Kidney epithelial cell (primary cell): ENCODE measurements at places on chromosomes 1 and 21.

- DNase-seq = no peak
These were observed 10.5 kb upstream of the C1orf21 start for GRCh38 chr1:184376369-184376768.

GRCh38 chr1:159771127-159771895 lies 9.5 kb upstream of the DUSP23 start:
- DNase-seq = no peak

GRCh38 chr1:201444792-201445191 lies 23.3 kb upstream of the TNNI1 start:
- no peak for DNase-seq

- peak; percentile 67 for DNase-seq
These were observed 7.1 kb downstream of the FNDC7 start for GRCh38 chr1:108719656-108720435.

DNA sequence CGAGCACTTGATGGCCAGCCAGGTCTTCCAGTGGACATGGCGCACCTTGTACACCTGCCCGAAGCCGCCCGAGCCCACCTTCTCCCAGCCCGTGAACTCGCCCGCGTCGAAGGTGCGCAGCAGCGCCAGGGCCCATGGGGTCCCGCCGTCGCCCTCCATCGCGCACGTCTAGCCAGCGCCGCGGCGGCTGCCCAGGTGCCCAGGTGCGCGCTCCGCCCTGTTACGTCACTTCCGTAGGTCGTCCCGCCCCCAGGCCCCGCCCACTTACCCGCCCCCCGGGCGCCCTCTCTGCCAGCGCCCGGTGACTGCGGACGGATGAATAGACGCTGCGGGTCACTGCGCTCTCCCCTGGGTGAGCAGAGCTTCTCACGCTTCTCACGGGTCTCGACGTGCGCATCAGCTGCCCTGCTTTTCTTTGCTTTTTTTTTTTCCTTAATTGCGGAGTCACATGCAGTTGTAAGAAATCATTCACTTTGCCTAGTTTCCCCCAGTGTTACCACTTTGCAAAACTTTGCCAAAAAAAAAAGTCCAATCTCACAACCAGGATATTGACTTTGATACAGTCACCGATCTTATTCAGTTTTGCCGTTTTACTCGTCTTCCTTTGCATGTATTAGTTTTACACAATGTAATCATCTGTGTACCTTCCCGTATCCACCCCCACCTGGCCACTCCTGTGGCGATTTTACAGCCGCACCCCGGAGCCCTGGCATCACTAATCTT lies at the start of gene RIPK4:
TSS of gene RIPK4 (minus strand) at position 170 of the 723 bp plus-strand sequence. CDS start at position 159, 11 bp downstream.
- DNase-seq = peak; percentile 85

DNA sequence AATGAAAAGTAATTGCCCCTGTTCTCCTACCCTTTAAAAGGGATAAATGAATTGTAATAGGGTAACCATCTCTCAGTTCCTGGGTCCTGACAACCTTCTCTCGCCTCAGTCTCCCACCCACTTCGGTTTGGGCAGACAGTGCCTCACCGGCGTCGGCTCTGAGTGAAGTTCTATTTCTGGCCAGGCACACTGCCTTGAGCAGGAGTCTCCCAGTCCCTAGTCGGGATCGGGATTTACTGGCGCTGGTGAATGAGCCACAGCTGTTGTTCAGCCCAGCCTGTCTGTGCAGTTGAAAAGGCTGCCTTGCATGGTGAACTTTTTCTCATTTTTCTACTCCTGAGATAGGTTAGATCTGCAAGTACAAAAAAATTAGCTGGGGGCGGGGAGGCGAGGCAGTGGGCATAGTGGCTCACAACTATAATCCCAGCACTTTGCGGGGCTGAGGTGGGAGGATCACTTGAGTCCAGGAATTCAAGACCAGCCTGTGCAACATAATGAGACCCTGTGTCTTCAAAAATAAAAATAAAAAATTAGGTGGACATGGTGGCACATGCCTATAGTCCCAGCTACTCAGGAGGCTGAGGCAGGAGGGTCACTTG lies 7.4 kb downstream of the PLEKHM2 start:
- no peak for DNase-seq

DNA sequence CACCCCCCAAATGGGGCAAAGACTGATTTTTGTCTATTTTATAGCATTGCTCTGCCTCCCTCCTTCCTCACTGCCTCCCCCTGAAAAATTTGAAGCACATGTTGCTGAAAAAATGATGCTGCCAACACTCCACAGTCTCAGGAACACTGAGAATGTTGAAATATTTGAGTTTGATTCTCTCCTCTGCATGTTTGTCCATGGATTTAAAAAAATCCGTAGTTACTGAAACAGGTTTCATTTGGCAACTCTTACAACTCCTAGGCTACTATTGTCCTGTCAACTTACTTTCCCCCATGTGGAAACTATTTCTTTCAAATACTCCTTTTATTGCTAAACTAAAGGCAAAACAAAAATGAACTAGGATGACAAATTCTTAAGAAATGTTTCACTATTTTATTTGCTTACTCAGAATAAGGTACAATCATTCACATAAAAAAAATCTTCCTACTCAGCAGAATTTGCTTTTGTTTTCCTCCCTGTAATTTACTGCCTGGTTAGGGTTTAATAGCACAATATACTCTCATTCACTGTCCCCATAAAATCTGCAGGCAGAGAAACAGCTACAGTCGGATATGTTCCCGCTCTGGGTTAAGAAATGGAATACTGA lies 50.2 kb downstream of the C21orf91 start:
- no peak for DNase-seq

DNA sequence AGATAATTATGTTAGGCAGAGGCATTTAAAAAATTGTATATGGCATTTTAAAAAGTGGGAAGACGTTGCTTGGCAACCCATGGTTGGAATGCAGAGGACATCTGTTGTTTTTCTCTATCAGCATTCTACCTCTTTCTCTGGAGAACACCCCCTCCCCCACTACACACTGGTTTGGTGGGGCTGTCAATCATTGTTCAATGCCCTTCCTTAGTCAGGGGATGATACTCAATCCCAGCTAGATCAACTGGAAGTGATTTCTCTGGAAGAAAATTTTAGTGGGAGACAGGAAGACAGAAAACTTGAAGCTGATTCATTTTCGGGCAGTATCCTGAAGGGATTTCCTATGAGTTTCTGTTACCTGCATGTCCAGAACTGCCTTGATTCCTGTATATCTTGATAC lies 35.7 kb upstream of the CAP1 start:
- no peak for DNase-seq

DNA sequence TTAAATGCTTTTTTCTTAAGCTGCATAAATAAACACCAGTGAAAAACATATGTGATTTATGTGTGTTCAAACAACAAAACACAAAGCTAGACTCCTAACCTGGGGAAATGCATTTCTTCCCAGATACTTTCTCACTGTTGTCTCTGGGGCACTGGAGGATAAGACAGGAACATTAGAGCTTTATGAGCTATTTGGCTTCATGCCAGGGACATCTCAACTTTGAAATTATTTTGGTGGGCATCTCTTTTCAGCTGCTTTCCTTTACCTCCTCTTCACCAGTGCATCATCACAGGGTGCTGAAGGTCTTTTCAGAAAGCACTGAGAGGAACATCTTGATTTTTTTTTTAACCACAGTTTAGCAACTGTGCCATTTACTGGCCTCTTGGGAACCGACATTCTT lies 212.9 kb downstream of the DNM3 start:
- no peak for DNase-seq

DNA sequence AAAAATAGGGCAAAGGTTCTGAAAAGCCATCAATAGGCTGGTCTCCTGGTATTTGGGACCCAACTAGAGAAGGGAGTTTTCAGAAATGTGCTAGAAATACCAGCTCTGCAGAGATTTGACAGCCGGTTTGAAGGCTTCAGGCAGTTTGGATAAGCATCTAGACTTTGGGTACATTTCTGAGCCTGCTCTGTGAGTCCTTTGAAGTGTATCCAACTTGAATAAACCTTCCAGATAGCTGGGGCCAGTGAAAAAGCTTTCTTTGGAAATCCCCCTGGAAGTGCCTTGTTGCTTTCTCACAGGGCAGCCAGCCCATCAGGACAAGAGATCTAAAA lies 6.4 kb upstream of the PEF1 start:
- no peak for DNase-seq

- DNase-seq = no peak
These were observed 63.6 kb downstream of the VPS13D start for GRCh38 chr1:12293416-12293815.
